Substantia nigra (tissue), 51 donors: ENCODE measurements at places on chromosomes 2 and 18.

GRCh38 chr2:188902901-188903491, 71.2 kb upstream of the COL3A1 start:
- no peak for DNase-seq

- DNase-seq, result no peak
Measured at GRCh38 chr2:215435280-215435869, 493 bp downstream of the FN1 start.

- DNase-seq, result no peak
Measured at GRCh38 chr18:7132356-7133150, 15.0 kb upstream of the LAMA1 start.

GRCh38 chr2:17079262-17079661, 413.6 kb upstream of the CYRIA start:
- DNase-seq, result no peak

DNA sequence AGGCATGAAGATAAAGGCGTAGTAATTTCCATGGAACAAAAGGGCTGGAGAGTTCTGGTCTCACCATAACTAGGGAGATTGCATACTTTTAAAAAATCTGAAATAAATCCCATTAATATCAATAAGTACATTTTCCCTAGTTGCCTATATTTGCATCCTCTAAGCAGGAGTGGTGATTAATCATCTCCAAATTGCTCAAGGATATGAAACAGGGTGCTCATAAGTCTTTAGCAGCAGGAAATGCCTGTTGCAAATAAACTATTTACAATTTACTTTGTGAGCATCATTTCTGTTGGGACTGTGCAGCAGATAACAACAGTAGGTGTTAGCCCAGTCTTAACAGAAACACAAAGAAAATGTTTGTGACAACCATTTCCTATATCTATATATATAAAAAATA, 92.4 kb upstream of the TMEM178A start:
- no peak for DNase-seq

DNA sequence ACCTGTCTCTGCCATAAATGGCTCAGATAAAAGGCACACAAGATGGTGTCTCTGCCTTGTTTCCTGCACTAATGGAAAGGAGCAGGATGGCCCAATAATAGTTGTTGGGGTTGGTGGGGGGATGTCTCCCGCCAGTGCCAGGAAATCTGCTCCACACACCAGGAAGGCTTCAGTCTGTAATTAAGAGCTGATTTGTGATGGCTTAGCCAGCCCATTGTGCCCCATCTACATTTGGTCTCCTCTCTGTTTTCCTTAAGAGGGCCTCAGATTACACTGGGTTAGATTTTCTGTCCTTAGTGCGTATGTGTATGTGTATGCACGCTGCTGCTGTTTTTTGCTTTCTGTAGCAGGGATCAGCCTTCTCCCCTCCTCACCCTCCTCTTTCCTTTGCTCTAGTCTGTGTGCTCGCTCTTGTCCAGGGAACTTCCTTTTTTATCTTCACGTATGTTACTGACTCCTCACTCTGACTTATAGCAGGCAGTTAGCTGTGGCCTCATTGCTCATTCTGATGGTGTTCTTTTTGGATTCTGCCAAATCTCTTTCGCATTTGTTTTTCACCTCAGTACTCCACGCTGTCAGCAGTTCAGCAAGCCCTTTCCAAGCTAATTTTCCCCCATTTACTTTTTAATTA, 33.4 kb upstream of the MGAT5 start:
- DNase-seq, result no peak

DNA sequence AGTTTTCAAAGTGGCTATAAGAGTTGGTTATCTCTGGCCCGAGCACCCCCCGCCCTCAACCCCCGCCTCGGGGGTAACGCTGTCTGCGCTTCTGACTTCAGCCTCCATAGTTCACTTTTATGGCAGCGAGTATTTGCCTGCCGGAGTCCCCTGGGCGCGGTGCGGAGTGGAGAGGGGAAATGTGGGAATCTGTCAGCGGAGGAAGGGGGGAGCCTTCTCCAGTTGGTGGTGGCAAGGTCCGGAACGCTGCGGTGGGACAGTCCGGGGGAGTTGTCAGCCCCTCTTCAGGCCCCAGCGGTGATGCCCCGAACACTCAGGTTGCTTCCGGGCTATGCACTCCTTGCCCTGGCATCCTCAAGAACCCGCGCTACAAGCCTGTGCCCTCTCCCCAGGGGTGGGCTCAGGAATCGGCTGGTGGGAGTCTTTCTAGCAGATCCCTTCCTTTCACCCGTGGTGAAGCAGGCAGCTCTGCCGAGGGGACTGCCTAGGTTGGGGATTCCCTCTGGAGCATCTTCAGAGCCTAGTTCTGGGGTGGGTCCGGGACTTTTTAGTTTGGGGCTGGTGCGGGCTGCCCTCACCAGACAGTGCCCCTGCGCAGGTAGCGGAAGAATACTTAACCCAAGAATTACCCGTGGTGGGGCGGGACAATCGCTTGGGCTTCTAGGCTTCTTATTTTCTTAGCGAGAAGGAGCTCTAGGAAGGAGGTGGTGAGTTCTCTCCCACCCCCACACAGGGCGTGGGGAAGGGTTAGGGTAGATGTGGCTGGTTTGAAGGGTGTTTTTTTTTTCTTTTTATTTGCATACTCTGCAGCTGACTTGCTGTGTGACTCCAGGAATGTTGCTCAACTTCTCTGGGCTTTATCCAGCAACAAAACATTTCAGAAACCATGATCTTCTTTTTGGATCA, 1.6 kb downstream of the ATOH8 start:
- DNase-seq, result no peak

DNA sequence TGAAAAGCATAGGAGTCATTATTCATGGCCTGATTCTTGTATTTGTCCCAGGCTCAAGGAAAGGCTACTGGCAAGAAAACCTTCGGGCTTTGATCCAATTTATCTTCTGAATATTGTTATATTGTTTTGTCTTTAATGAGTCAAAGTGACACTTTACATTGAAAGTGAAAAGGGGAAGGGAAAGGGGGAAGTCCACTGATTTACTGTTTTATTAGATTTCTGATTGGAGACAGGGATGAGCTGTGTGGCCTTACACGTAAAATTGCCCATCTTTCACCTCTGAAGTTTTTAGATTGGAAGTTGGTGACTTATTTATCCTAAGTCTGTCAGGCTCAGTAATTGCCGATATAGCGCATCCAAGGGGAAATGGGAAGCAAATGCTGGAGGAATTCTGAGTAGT, 843.8 kb upstream of the LRRTM1 start:
- no peak for DNase-seq

- DNase-seq, result no peak
Measured at GRCh38 chr2:234378440-234378839, 118.4 kb downstream of the ARL4C start.

GRCh38 chr2:180540761-180541160, 439.6 kb upstream of the UBE2E3 start:
- DNase-seq, result no peak

DNA sequence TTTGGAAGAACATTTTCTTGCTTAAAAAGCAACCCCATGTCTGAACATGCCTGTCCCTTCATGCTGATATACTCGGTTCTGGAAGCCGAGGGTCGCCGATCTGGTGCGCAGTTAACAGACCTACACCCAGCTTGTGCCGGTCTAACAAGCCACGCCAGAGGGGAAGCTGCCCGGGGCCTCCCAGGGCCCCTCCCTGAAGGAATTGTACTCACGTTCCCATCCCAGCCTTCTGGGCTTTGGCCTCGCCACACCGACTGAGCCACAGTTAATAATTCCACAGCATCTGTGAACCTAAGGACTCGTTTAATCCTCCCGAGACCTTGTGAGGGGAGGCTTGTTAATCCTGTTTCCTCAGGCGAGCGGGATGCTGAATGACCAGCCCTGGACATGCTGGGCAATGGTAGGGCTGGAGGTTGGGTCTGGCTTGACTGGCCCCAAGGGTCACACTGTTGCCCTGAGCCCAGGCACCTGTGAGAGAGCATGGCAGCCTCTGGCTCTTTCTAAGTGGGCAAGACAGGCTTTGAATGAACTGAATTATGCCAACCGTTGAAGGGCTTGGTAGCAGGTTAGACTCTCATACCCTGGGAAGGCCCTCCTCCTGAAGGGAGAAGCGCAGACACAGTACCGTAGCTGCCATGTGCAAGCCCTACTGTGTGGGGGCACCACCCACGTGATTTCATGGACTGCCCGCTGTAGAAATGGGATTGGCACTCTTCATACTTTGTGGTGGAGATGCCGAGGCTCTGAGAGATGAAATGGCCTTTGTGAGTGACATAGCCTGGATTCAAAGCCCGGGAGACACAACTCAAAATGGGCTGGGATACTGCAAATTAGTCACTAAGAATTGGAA, 27.9 kb upstream of the ODC1 start:
- DNase-seq, result no peak

DNA sequence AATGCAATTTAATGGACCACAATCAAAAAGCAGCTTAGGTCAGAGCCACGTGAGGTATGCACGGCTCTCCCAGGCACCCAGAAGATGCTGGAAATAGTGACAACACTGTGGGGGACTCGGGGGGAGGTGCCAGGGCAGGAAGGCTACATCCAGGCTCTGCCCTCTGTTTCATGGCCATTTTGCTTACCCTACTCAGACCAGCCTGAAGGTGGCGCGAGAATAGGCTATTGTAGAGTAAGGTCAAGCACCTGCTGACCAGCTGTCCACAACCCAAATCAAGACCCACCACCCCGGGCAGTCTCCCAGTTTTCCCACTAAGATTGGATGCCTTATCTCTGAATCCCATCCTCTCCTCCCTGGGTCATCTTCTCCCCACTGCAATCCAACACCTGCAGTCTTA, 115.7 kb downstream of the VIT start:
- no peak for DNase-seq

- DNase-seq, result no peak
Measured at GRCh38 chr2:127032621-127033020, 74.3 kb downstream of the BIN1 start.

DNA sequence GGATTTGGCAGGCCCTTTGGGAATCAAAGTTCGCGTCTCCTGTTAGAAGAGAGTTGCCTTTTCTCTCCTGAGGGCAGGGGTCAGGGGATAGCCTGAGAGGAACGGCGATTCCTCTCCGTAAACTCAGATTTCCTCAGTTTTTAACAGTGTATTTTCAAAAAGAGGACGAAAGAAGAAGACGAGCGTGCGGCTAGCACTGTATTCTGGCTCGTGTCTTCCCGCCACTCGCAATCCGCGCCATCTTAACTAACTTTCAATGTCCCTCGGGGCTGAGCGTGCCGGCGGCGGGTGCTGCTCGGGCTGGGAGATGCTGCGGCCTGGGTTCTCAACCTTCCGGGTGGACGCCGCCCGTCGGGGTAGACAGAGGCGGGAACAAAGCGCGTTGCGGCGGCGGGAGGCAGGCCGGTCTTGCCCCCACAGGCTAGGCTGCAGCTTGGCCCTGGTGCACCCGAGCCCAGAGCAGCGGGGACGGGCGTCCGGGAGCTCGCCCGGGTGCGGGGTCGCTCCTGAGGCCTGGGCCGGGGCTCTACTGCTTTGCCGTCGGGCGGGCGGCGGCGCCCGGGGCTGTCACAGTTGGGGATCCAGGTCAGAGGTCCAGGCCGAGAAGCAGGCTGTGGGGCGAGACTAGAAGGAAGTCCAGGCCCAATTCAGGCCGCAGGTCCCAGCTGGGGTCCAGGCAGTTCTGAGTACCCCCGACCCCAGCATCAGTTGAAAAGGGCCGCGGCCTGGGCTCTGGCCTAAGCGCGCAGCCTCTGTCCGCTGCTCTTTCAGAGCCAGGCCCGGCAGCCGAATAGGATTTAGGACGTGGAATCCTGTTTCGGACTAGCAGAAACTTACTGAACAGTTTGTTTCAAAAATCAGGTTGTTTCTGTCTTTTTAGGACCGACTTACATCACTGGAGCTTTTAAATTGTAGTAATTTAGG, 11.8 kb downstream of the TBR1 start:
- DNase-seq, result no peak

GRCh38 chr2:16239296-16239850, 299.0 kb downstream of the MYCN start:
- no peak for DNase-seq

- DNase-seq, result no peak
Measured at GRCh38 chr2:69053416-69053965, 40.5 kb downstream of the ANTXR1 start.

GRCh38 chr2:161111531-161111930, 48.7 kb upstream of the TANK start:
- DNase-seq, result no peak

DNA sequence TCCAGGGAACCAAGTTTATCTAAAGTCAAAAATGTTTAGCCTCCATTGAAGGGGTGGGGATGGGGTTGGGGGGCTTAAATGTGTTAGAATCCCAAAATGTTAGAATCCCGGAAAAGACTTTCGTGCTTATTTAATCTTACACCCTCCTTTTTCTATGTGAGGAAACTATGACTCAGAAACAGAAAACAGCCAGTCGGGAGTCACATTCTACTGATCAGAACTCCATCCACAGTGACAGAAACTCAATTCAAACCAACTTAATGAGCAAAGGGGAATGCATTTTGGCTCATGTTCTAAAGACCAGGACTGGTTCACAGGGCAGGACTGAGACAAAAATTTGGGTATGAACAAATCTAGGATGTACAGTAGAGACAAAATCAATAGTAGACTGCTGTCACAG, 31.9 kb upstream of the AFTPH start:
- DNase-seq, result no peak

GRCh38 chr2:240233885-240234502, 93.5 kb upstream of the OTOS start:
- DNase-seq, result no peak
